Activated CD8-positive, alpha-beta memory T cell treated with anti-CD3 and anti-CD28 coated beads for 48 hours (primary cell): ENCODE measurements at places on chromosomes 2 and 18.

DNA sequence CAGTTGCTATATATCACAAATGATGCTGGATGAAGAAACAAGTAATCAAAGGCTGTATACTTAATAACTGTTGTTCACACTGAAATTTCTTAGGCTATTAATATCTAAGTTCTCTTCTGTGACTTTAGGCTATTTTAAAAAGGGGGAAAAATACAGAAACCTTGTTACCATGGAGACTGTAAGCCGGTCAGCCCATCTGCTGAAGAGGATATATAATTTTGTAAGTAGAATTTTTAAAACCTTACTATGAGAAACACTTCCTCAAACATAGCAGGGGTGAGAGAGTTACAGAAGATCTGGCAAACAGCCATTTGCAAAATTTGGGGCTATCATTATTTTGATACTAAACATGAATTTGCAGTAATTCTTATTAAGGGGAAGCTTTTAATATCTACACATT, 27.8 kb downstream of the CACNB4 start:
- DNase-seq: no peak

DNA sequence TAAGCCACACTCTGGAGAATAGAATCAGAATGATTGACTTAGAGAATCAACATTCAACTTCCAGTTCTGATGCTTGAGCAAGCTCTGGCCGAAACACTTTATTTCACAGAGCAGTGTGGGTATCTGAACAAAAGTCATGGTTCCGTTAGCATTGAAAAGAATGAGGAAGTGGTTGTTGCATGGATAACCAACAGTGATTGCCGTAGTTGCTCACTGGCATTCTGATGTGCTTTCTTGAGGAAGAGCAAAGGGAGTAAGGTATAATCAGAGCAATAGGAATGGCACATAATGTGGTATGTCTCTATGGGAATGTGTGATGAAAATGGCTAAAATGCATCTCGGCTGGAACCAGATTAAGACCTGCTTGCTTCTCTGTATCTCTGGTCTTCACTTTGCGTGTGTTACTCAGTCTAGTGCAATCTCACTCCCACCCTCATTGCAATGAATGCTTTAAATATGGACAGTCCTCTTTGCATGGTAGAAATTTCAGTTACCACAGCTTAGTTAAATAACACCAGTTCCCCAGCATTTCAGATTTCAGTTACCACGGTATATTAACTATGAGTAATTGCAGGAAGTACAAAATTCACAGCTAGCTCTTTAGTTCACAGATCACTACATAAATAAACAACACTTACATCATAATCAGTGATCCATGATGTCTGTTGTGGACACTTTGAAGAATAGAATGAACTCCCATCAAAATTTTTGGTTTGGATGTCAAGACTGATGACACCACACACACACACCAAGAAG, 7.8 kb upstream of the RAB12 start:
- no peak for DNase-seq

DNA sequence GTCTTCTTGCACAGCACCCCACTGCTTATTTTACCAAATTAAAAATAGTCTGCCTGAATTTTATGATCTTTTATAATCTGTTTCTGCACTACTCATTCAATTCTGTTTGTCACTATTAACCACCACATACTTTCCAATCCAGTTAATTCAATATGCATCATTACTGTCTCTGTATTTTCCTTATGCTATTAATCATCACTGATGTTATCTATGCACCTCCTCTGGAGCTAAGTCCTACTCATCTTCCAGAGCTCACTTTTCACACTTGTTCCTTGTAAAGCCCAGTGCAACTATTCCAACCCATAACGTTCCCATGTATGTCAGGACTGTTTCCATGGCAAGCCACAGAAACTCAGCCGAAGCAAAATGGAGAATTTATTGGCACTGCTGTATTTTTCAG, 713.6 kb downstream of the PLCL1 start:
- no peak for DNase-seq

DNA sequence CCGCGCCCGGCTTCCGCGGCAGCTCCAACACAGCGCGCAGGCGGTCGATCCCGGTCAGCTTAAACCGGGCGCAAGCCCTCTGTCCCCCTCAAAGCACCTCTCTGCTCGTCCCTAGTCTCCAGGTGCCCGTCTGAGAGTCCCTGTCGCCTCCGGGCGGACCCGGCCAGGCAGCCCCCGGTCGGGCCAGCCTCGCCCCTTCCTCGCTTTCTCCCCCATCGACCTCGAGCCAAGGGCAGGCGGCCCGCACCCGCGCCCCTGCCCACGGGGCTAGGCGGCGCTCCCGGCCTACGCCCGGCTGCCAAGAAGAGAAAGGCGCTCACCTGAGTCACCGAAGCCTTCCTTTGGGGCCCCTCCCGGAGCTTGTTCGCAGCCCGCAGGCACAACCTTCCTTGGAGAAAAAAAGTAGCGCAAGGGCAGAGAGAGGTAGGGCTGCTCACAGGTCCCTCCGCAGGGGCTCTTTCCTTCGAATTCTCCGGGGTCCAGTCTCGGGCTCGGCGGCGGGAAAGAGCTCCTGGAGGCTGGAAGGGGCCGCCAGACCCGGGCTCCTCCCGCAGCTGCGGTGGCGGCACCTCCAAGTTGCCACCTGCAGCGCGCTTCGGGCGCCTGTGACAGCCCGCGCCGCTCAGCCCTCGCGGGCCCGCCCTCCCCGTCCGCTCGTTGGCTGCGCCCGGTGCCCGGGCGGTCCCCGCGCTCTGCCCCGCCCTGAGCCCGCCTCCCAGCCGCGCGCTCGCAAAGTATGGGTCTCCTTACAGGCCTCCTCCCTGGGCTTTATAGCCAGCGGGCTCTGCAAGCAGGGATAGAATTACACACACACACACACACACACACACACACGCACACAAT, 86.5 kb upstream of the EPB41L3 start:
- DNase-seq: no peak

DNA sequence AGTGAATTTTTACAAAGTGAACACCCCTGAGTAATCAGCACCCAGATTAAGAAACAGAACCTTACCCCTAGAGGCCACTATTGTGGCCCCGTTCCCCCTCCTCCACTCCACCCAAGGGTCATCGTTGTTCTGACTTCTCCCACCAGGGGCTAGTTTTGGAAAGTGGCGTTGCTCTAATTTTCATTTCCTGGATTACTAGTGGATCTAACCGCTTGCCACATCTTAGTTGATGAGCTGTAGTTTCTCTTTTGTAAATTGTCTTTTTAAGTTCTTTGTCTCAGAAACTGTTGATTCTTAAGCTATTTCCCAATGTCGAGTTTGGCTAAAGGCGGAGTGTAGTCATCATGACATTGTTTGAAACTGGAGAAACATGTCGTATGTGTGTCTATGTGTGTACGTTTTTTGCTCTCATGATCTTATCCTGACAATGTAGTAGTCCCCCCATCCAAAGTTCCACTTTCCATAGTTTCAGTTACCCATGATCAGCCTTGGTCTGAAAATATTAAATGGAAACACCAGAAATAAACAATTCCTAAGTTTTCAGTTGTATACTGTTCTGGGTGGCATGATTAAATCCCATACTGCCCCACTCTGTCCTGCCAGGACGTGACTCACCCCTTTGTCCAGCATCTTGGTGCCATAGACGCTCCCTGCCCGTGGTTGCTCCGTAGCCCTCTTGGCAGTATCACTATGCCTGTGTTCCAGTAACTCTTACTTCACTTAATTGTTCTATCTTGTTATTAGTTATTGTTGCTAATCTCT, 71.0 kb upstream of the SP3 start:
- no peak for DNase-seq

- DNase-seq: no peak
Observed at GRCh38 chr2:55843096-55843993, 80.2 kb downstream of the EFEMP1 start.

DNA sequence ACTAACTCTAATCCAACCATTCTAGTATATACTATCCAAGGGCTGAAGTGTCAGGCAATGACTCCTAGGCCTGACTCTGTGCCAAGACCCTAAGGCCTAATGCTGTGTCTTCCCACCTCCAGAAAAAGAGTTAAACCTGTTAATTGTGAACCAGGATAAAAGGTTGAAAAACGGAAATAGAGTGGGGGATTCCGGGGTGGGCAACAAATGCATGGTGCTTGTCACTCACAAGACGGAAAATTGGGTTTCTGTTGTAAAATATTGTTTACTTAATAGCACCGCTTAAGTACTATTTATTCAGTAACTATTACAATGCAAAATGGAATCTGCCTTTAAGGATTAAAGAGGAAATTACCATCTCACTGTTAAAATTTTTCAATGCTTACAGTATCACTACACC, 3.2 kb downstream of the STK17B start:
- no peak for DNase-seq

- DNase-seq: no peak
Observed at GRCh38 chr2:213279116-213279620, 5.1 kb upstream of the SPAG16 start.

DNA sequence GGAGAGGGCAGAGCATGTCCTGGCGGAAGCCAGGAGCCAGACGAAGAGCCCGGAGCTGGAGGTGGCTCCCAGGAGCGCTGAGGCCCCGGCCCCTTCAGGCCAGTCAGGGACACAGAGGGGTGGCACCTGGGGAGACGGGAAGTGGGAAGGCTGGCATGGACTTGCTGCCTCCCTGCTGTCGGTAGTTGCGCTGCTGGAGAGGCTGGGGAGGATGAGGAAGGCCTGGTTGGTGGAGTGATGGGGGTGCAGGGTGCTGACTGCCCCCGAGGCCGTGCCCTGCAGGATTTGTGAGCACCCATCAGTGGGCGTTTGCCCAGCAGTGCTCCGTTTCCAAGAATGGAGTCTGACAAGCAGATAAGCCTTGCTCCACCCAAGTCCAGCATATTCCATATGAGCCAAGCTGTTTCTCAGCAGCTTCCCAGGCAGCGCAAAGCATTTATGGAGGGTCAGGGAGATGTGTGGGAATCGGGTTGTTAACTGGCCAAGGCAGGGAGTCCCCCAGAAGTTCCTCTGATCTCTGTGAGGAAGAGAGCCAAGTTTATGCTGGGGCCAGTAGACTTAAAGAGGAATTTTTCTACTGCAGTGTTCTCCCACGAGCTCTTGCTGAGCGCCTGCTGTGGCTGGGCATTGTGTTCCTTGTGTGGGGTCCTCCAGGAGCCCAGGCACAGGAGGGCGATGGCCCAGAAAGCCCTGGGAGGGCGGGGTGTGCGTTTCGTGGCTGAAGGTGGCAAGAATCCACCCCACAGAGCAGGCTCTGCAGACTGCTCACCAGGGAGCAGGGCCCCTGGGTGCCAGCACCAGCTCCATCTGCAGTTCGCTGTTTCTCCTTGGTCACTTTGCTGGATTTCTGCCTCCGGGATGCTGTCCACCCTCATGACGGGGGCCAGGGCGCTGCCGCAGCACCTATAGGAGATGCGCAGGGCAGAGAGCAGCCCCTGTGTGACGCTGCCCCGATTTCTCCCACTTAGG, 250.2 kb downstream of the ALPK2 start:
- DNase-seq: no peak

DNA sequence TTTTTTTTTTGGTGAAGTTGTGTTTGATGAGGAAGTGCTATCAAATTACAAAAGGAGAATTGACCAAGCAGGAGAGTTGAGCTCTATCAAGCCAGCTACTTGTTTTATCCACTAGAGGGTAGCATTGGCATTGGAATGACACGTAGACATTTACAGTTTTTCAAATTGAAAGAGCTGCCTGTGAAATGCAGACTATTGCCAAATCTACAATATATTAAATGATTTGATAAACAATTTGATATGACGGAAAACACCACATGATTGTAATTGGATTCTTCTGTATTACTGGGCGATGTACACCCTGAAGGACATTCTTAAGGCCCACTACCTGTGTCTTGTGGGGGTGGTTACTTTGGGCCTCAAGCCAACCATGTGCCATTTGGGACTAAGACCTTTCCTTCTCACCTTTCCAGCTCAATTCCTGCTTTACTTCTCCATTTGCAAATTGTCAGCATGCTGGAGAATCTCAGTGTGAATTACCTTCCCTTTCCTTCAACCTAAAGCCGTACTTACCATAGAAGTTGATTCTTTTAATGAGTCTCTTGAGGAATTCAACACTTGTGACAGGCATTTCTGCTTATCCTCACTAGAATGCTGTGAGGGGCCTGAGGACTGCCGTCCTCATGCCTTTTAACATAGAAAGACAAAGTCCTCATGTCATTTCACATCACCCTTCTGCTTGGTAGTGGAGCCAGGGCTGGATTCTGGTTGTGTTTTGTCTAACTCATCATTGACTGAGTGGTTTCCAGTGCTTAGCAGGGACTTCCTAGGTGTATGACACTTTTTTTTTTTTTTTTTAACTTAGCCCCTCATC, 134.8 kb upstream of the THUMPD2 start:
- no peak for DNase-seq

DNA sequence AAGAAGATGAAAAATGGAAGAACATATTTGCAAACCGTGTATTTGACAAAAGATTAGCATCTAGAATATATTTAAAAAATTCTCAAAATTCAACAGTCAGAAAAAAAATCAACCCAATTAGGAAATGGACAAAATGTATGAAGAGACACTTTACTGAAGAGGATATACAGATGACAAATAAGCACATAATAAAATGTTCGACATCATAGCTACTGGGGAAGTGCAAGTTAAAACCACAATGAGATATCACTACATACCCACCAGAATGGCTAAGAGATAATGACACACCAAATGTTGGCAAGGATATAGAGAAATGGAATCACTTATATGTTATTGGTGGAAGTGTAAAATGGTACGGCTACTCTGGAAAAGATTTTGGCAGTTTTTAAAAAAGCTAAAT, 11.7 kb upstream of the NUP35 start:
- no peak for DNase-seq
